ENCODE measurements at places on chromosomes 4 and X. TPM values are rescaled to one million over a fixed set of nuclear protein-coding genes. Genes with fewer than 3 reads are reported as not detected.

GRCh38 chr4:146029147-146029546 is 90.5 kb upstream of the ZNF827 start:
- H3K27me3 ChIP-seq, result peaks cover 2% of the 10 kb centered on the region
- no peak for DNase-seq
- no peak overlapping the region for H3K4me3 ChIP-seq
- H3K27ac ChIP-seq, result no peak overlapping the region
- no peaks in the 10 kb centered on the region for H3K4me1 ChIP-seq
- no peaks in the 10 kb centered on the region for H3K36me3 ChIP-seq

DNA sequence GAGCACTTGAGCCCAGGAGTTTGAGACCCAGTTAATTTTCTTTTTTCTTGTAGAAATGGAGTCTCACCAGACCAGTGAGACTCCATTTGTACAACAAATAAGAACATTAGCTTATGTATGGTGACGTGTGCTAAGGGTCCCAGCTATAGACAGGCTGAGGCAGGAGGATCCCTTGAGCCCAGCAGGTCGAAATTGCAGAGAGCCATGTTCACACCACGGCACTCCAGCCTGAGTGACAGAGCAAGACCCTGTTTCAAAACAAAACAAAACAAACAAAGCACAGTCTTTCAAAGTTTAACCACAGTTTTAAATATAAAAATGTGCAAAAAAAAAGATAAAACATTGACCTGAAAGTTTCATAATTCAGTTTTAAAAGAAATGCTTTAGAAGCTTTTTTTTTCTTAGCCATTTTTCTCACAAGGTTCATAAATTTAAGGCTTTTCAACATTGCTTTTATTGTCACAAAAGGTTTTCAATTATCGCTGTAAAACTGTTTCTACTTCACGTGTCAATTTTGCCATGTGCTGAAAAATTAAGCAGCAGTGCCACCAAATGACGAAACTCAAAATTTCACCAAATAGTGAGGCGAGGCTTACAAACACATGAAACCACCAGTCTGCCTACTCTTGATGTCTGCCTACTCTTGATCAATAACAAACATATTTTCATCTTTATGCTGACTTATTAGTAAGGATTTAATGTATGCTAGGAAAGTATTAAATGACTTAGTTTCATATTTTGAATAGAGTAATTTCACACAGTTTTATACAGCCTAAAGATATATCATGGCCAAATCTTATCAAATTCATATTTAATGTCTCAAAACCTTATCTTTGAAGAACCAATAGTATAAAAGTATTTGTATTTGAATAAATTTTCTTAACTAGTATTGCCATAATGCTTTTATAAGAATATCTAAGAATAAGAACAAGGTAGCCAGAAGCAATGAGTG is 126.3 kb downstream of the NEK1 start:
- peak; percentile 36 for DNase-seq
- H3K4me3 ChIP-seq, result no peak overlapping the region
- no peaks in the 10 kb centered on the region for H3K36me3 ChIP-seq
- H3K4me1 ChIP-seq, result no peaks in the 10 kb centered on the region

DNA sequence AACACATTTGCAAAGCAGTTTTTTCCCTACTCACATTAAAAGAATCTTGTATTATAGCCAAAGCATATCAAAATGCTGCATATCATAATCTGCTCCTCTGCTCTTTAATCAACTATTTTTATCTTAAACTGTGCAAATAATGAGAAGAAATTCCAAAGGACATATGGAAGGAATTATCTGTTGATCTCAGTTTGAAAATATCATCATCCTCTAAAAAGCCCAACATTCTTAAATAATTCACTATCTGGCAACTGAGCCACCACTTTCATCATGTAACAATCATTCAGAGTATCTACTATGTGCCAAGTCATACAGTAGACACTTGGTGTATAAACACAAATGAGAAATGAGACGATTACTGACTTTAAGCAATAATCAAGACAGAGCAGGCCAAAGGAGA is 63.0 kb downstream of the PRSS12 start:
- peaks cover 14% of the 10 kb centered on the region for H3K4me1 ChIP-seq
- no peak for DNase-seq
- no peaks in the 10 kb centered on the region for H3K36me3 ChIP-seq
- H3K4me3 ChIP-seq, result no peak overlapping the region

GRCh38 chrX:129638917-129639316 is 15.8 kb downstream of the APLN start:
- H3K4me1 ChIP-seq, result no peaks in the 10 kb centered on the region
- no peaks in the 10 kb centered on the region for H3K36me3 ChIP-seq
- no peak overlapping the region for H3K27ac ChIP-seq

Gene ANXA10
- total RNA-seq, result 26.9 TPM

GRCh38 chr4:41480896-41481311 is 57.1 kb upstream of the LIMCH1 start:
- H3K27me3 ChIP-seq, result no peaks in the 10 kb centered on the region
- no peak overlapping the region for H3K27ac ChIP-seq
- no peaks in the 10 kb centered on the region for H3K36me3 ChIP-seq
- H3K4me1 ChIP-seq, result no peaks in the 10 kb centered on the region
- H3K4me3 ChIP-seq, result no peak overlapping the region

Gene CXCL3
- 0.75 TPM for total RNA-seq

Gene ASB11
- not detected for total RNA-seq

DNA sequence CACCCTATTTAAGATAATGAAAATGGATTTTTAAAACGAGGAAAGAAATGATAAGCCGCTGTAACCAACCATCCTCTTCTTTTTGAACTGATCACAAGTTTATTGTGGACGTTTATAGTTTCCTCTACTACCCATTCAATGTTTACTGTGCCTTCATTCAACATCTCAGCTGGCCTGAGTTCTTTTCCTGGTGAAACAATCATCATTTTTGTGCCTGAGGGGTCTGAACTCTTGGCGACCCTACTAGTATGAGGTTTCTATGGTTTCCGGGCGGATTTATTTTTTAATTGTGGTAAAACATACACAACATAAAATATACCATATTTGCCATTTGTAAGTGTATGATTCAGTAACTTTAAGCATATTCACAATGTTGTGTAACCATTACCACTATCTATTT is 100.7 kb downstream of the SPRY1 start:
- no peaks in the 10 kb centered on the region for H3K27me3 ChIP-seq
- no peaks in the 10 kb centered on the region for H3K36me3 ChIP-seq
- H3K4me3 ChIP-seq, result no peak overlapping the region

Gene CDKL5
- total RNA-seq, result 3.3 TPM

Gene CENPE
- 20.9 TPM for total RNA-seq

DNA sequence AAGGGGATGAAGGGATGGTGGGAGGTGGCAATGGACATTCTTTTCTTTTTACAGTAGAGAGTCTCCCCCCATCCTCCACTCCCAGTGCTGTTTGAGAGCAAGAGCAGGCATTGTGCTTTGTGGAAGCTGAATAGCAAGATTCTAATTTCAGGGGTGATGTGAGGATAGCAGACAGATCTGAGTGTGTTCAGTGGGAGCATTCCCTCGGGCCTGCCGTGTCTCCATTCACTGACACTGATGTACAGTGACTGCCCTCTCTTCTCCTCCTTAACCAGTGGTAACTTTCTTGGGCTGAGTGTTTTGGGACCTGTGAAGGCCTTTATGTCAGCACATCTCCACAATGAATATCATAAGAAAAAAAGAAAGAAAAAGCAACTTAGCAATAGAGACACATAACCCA is 396.6 kb upstream of the RPS6KA3 start:
- no peaks in the 10 kb centered on the region for H3K36me3 ChIP-seq
- no peak overlapping the region for H3K4me3 ChIP-seq
- DNase-seq, result no peak
- no peaks in the 10 kb centered on the region for H3K4me1 ChIP-seq
- no peaks in the 10 kb centered on the region for H3K27me3 ChIP-seq

- peaks cover 34% of the 10 kb centered on the region for H3K4me1 ChIP-seq
- H3K27ac ChIP-seq, result peak overlapping the region; percentile 59
- no peaks in the 10 kb centered on the region for H3K27me3 ChIP-seq
- H3K4me3 ChIP-seq, result no peak overlapping the region
Observed at GRCh38 chrX:154484255-154485149, 1.9 kb downstream of the UBL4A start.

Gene L1CAM
- total RNA-seq, result 0.59 TPM

Gene SPANXA2
- total RNA-seq, result not detected

Gene TACC3
- 38.9 TPM for total RNA-seq

DNA sequence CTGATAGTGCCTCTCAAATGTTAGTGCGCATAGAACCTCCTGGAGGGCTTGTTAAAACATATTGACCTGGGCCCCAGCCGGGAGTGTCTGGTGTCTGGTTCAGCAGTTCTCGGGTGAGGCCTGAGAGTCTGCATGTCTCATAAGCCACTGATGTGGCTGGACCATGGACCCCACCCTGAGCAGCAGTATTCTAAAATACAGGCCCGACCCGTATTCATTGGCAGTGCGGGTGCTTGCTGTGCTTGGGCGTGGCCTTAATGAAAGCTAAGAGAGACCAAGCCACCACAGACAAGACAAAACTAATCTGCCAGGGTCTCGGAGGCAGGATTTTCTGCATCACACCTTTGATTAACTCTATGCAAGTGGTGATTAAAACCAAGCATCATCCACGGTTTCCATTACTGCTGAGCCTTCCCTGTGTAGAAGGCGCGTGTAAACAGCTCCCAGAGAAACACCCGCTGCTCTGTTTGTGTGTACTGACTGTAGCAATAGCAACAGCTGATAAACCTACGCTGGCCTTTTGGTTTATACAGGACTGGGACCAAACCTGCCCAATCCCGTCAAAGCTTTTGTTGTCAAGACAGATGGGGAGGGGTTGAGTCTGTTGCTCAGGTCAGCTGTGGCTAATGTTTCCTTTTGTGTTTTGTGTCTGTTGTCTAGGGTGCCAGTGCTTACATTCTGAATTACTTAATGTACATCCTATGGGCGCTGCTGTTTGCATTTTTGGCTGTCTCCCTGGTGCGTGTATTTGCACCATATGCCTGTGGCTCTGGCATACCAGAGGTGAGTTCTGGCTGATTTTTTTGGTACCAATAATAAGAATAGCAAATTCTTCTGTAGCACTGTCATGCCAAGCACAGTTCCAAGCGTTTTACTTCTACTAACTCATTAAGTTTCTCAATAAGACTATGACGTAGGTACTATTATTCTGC is 40.8 kb downstream of the CLCN4 start:
- DNase-seq, result no peak
- H3K4me3 ChIP-seq, result no peak overlapping the region
- H3K27me3 ChIP-seq, result no peaks in the 10 kb centered on the region
- no peaks in the 10 kb centered on the region for H3K36me3 ChIP-seq

Gene TLR10
- 0.17 TPM for total RNA-seq

GRCh38 chrX:112571388-112571787 is 108.3 kb downstream of the LHFPL1 start:
- H3K4me3 ChIP-seq, result no peak overlapping the region
- no peak for DNase-seq
- H3K36me3 ChIP-seq, result no peaks in the 10 kb centered on the region
- H3K4me1 ChIP-seq, result no peaks in the 10 kb centered on the region
- H3K27ac ChIP-seq, result no peak overlapping the region

- no peak overlapping the region for H3K4me3 ChIP-seq
- H3K27ac ChIP-seq, result no peak overlapping the region
- no peak for DNase-seq
- H3K4me1 ChIP-seq, result no peaks in the 10 kb centered on the region
- H3K36me3 ChIP-seq, result no peaks in the 10 kb centered on the region
Observed at GRCh38 chr4:165861363-165861762, 11.7 kb upstream of the TLL1 start.

DNA sequence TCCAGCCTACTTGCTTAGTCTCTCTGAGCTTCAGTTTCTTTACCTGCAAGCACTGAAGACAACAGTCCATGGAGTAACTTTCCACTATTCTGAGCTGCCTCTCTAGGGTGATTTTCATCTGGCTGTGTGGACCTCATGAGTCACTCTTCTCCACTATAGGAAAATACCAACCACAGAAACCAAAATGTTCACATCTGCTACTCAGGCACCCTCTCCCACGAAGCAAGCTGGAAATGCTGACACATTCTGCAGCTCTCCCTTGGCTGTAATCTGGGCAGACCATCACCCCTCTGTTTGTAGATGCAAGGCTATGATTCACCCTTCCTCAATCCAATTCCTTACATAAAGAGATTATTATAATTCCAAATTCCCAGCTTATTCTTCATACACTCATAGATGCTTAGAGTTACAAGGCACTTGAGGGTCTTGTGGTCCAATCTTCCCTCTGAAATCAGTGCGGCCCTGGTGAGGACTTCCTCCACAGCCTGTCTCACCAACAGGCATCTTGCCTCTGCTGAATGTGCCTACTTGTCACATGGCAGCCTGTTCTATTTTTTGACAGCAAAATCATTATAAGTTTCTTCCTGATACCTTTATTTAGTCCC is 97.0 kb upstream of the LNX1 start:
- H3K4me1 ChIP-seq, result no peaks in the 10 kb centered on the region
- no peak overlapping the region for H3K4me3 ChIP-seq
- H3K27me3 ChIP-seq, result no peaks in the 10 kb centered on the region

DNA sequence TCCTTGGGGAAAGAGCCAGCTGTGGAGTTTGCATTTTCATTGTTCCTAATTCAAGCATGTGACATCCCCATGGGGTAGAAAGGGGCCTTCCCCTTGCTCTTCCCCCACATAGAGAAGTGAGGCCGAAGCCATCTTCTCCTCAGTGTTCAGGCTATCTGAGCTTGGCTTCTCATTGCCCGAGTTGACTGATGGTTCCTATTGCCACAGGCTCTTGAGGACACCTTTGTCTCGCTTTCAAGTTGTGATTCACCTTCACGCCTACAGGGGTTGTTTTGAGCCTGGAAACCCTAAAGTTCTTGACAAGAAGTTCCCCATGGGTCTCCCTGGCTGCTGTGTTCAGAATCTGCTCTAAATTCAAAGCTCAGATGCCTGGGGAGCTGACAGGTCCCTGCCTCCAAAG is 25.0 kb downstream of the CCNQ start:
- no peaks in the 10 kb centered on the region for H3K36me3 ChIP-seq
- H3K27ac ChIP-seq, result no peak overlapping the region
- H3K27me3 ChIP-seq, result no peaks in the 10 kb centered on the region
- DNase-seq, result no peak
- H3K4me3 ChIP-seq, result no peak overlapping the region
- H3K4me1 ChIP-seq, result no peaks in the 10 kb centered on the region

DNA sequence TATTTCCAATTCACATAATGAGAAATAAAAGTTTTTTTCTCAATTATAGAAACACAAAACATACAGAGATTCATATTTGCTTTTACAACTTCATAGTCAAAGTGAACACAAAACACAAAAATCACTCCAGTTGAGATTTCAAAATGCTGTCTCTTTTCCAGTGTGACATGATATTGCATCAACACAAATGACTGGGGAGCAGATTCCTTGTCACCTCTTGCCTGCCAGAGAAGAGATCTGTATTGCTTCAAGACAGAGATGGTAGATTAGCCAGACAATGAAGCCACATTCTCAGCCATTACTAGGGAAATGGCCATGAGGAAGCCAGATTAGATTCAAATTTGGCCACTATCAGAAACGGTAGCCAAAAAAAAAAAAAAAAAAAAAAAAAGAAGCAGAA is 2313.1 kb upstream of the AGA start:
- H3K36me3 ChIP-seq, result no peaks in the 10 kb centered on the region
- no peak overlapping the region for H3K4me3 ChIP-seq
- no peaks in the 10 kb centered on the region for H3K27me3 ChIP-seq
- no peak overlapping the region for H3K27ac ChIP-seq
- H3K4me1 ChIP-seq, result no peaks in the 10 kb centered on the region
- DNase-seq, result no peak

GRCh38 chr4:84931961-84932360 is 34.5 kb downstream of the WDFY3 start:
- H3K27ac ChIP-seq, result no peak overlapping the region
- no peaks in the 10 kb centered on the region for H3K4me1 ChIP-seq
- H3K36me3 ChIP-seq, result peaks cover 9% of the 10 kb centered on the region
- no peak for DNase-seq
- no peaks in the 10 kb centered on the region for H3K27me3 ChIP-seq

Gene PLP2
- 2.4 TPM for total RNA-seq
